Astrocyte of the spinal cord (primary cell): ENCODE measurements at places on chromosomes 11 and 22.

- no peak for DNase-seq
These were observed 19.4 kb upstream of the LIN7C start for GRCh38 chr11:27525824-27526516.

- DNase-seq = no peak
These were observed 33.4 kb downstream of the ANO3 start for GRCh38 chr11:26365284-26365683.

DNA sequence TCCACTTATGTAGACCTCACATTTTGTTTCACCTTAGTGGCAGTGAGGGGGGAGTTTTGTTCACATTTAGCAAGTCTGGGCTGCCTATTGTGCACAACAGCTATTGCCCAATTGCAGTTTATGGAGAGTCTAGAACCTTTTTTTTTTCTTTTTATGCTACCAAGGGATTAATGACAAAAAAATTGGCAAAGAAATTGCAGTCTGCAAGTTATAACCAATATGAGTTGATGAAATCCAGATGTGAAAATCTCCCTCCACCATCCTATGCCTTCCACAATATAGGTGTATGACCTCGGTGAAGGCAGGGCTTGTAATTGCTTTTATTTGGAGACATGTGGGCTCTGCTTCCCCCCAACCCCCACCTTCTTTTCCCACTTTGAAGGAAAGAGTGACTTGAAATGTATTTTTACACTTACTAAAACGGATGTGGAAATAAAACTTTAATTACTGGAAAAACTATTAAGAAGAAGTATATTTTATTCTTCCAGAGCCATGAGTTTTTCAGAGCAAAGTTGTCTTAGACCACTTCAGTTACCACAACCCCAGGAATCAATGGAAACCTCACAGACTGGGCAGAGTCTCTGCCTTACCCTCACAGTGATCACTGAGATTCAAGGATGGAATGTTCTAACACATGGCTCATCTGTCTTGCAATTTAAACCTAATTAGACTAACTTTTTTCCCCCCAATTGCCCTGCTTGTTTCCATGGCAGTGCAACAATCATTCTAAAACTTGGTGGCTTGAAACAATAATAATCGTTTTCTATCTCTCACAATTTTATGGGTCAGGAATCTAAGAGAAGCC is 120.8 kb upstream of the SLC5A12 start:
- peak; percentile 48 for DNase-seq

DNA sequence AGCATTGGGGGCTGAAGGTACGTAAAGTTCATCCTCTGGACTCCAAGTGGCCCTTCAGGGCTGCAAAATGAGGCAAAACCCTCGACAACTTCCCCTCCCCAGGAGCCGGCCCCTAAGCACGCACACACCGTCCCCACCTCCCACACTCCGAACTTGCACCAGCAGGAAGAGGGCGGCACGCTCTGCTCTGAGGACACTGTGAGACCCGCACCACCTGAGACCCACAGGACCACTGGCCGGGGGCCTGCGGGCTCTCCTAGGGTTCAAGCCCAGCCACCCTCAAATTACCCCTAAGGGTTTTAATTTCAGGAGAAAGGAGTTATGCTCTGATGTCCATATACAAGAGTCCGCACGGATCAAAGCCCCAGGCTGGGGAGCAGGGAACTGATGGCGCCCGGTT is 49.7 kb upstream of the BID start:
- no peak for DNase-seq

- peak; percentile 22 for DNase-seq
These were observed 55.1 kb downstream of the CYTH4 start for GRCh38 chr22:37337204-37337943.

- no peak for DNase-seq
These were observed 365.5 kb downstream of the MIAT start for GRCh38 chr22:27022896-27023361.

DNA sequence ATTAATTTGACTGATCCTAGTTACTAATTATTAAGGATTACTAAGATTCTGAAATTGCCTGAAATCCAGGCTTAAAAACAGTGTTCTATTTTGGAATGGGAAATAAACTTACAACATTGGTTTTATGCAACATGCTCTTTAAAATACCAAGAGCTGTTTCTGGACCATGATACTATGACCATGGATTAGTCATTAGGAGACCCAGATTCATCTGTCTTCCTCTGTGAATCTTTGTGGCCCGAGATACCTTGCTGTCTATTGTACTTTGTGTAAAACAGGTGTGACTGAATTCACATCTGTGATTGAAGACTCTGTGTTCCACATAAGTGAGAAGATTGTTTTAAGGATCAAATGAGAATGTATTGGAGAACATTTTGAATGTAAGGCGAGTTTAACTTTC is 98.8 kb downstream of the HSD17B12 start:
- no peak for DNase-seq

DNA sequence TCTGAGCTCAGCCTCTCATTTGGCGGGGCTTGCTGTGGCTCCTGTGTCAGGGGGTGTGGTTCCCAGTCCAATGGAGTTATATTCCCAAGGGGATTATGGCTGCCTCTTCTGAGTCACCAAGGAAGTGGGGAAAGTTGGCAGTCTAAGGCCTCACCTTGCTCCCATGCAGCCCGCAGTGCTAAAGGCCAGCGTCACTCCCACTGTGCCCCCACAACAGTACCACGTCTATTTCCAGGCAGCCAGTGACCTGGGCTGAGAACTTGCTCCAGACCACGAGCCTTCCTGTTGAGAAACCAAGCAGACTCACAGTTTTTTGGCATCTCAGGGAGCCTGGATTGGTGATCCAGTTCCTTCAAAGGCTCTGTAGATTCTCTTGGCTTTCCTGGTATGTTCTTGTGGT is 45.6 kb downstream of the OR2AT4 start:
- DNase-seq = no peak

DNA sequence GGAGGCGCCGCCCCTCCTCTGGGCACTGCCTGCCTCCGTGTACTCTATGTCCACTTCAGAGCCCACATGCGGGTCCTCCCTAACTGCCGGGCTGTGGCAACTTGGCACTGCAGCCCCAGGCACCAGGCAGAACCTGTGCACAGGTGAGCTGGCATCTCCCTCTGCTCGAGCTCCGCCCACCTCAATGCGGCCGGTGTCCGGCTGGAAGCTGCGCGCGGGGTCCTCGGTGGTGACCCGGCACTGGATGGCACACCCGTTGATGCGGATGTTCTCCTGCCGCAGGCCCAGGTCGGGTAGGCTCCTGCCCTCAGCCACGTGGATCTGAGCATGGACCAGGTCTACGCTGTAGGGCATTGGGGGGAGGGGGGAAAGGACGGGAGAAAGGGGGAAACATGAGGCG is 9.1 kb downstream of the LRFN4 start:
- DNase-seq = no peak

- peak; percentile 42 for DNase-seq
These were observed 10.7 kb upstream of the GSTP1 start for GRCh38 chr11:67572747-67573419.

DNA sequence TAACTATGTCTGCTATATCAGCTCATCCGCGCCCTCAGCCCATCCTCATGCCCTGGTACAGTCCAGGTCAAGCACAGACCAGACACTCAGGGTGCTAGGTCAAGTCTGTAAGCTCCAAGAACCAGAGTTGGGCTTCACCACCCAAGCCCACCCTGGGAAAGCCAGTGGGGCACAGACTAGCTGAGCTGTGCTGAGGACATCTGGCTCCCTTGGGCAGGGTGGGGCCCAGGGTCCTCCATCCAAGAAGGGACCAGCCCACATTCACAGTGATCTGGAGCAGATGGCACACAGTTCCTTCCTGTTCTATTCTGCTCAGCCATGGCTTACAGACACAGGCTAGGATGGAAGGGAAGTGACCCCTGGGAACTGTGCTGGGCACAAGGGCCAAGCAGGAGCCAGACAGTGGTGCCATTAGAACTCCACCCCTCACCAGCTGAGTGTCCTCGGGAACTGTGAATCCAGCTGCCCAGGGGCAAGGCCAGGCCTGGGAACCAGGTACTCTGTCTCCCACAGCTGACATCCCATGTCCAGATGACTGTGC is 9.1 kb downstream of the P2RY6 start:
- DNase-seq = no peak

DNA sequence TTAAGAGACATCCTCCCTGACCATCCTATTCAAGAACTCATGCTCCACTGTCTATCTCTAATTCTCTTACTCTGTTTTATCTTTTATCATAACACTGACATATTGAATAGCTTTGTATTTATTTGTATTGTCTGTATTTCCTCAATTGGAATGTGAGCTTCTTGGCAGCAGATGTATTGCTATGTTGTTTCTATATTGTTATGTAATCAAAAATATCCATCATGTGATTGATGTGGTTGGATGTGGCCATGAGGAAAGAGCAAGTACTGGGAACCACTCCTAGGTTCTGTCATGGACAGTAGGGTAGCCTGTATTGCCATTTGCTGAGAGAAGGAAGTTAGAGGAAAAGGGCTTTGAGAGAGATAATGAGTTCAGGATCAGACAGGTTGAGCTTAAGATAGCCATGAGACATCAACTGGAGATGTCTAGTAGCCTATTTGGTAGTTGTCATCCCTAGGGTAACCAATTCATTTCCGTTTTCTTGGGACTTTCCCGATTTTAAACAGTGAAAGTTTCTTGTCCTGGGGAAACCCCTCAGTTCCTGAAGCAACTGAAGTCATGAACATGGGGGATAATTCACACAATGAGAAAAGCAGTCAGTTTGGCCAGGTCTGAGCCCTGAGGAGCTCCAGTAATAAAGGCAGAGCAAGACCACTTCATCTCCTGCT is 404.5 kb downstream of the INSC start:
- DNase-seq = no peak

DNA sequence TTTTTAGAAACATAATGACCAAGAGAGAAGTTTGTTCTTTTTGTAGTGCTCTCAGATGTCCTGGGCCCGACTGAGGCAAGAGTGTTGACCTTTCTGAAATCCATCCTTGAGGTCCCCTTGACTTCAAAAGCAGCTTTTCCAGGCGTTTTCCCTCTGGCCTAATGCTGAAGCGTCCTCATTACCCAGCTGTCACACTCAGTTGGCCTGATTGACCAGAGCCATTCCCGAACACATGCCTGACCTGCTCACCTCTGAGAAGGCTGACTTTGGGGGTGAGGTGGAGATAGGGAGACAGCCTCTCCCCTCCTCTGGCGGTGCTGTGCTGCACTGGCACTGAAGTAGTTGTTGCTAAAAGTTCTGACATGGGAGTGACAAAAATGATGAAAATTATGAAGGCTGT is 66.9 kb downstream of the ALX4 start:
- no peak for DNase-seq

DNA sequence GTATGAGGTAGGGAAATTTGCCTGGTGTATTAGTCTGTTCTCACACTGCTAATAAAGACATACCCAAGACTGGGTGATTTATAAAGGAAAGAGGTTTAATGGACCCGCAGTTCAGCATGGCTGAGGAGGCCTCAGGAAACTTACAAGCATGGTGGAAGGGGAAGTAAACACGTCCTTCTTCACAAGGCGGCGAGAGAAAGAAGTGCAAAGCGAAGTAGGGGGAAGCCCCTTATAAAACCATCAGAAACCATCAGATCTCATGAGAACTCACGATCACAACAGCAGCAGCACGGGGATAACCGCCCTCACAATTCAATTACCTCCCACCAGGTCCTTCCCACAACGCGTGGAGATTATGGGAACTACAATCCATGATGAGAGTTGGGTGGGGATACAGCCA is 12.0 kb upstream of the RFPL2 start:
- no peak for DNase-seq

DNA sequence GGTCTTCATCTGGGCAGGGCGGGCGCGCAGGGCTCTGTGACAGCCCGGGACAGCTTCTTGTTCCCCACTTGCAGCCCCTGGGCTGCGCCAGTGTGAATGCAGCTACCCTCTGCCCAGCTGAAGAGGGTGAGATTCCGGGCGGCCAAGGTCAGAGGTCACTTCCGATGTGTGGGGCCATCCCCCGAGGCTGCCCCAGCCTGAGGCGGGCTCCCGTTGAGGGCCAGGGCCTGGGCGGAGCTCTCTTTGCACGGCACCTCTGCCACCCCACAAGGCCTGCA is 23.9 kb downstream of the MOB2 start:
- DNase-seq = no peak

- peak; percentile 42 for DNase-seq
These were observed 184.2 kb downstream of the SBF2 start for GRCh38 chr11:10109806-10110205.

- no peak for DNase-seq
These were observed 189.4 kb upstream of the NCAM1 start for GRCh38 chr11:112771851-112772250.

- no peak for DNase-seq
These were observed 97.1 kb upstream of the ZC3H12C start for GRCh38 chr11:109996060-109996459.

DNA sequence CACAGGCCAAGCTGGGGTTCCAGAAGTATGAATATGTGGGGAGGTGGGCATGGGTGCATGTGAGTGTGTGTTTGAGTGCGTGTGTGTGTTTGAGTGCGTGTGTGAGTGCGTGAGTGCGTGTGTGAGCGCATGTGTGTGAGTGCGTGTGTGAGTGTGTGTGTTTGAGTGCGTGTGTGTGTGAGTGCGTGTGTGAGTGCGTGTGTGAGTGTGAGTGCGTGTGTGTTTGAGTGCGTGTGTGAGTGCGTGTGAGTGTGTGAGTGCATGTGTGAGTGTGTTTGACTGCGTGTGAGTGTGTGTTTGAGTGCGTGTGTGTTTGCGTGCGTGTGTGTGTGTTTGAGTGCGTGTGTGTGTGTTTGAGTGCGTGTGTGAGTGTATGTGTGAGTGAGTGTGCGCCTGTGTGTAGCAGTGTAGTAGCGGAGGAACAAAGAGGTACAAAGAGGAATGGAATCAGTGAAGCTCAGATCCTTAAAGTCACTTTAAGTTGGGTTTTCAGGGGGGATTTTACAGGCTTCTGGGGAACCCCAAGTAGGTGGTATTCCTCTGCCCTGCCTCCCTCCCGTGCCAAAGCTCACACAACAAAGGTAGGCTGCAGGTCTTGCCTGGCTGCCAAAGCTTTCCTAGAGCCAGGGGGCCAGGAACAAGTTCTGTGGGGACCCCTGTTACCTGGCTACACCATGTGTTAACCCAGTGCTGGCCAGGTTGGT is 137.1 kb downstream of the KIRREL3 start:
- DNase-seq = no peak

DNA sequence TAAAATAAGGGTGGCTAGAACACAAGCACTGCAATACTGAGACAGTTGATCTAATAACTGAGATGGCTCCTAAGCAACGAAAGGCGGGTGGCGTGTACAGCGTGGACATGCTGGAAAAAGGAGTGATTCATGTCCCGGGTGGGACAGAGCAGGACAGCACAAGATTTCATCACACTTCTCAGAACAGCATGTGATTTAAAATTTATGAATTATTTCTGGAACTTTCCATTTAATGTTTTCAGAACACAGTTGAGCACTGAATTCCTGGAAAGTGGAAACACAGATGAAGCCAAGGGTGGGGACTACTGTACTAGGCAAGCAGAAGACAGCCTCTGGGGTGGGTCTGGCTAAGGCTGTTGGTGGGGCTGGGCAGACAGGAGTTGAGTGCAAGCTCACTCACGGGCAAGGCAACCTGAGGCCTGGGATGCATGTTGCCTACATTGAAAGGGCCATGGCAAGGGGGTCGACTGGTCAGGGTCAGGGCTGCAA is 165.6 kb upstream of the DDI1 start:
- DNase-seq = no peak

- DNase-seq = peak; percentile 51
These were observed 82.4 kb upstream of the BIRC3 start for GRCh38 chr11:102234779-102235439.

GRCh38 chr22:46824344-46824909 is 62.0 kb downstream of the TBC1D22A start:
- DNase-seq = no peak
